ENCODE measurements at places on chromosomes 5 and 9.

DNA sequence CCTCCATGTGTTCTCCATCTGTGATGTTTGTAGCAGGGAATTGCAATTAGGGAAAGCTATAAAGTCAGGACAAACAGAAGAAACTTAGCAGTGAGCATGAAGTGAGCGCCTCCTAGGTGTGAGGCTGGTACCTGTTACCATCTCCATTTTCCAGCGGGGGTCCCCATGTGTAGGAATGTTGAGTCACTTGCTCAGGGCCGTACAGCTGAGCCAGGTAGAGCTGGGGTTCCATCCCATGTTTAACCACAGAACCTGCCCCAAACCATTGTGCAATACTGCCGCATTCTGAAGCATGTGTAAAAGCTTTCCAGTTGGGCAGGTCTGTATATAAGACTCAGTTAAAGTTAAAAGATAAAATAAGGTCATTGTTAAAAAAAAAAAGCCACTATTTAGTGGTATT lies 62.7 kb downstream of the NDFIP1 start:
- DNase-seq: no peak

DNA sequence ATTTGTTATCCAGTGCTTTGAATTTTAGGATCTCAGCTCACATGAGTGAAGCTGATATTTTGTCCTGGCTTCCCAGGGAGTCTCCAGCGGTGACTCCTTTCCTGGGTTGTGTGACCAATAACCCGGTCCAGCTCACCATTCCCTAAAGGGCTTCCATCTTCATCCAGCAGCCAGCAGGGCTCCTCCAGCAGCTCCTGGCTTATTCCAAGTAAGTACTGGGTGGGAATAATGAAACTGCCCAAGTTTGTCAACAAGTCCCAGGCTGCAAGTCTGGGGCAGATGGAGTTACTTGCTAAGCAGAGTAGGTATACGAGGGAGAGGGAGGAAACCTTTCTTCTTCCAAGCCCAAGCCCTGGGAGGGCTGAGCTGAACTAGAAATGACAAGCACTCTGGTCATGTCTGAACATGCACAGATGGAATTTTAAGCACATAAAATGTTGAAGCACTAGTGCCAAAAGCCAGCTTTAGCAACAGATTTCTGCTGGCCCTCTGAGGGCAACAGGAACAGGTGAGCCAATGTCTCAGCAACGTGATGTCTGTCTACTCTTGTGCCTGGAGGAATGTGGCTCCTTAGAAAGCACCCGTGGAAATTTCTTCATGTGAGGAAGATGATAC lies 153.7 kb upstream of the DAPK1 start:
- DNase-seq: no peak

- peak; percentile 44 for DNase-seq
Observed at GRCh38 chr9:69671879-69672595, at the start of gene APBA1. APBA1 (minus strand) TSS chr9:69672371.

DNA sequence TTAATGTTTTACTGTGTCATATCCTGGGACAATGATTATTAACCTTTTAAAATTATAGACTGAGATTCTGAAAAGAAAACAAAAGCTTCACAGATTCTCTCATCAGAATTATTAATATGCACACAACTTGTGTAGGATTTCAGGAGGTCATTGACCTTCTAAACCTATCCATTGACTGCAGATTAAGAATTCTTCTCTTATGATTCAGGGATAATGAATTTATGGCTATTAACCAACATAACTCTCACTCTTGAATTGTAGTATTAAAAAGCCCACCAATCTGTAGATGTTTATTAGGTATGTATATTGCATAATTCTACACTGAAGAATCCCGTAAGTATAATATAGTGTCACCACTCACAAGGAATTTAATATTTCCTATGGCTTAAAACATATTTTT lies 179.8 kb downstream of the PBX3 start:
- no peak for DNase-seq

- no peak for DNase-seq
Observed at GRCh38 chr5:141507387-141508091, 18.7 kb downstream of the PCDHGC5 start.

- no peak for DNase-seq
Observed at GRCh38 chr9:92328225-92328624, 2.5 kb downstream of the CENPP start.

Data from stimulated activated naive CD8-positive, alpha-beta T cell treated with anti-CD3 and anti-CD28 coated beads, Interleukin-15, Interleukin-2, amounts not matched to agents 100 U/mL and 50 U/mL, for 24 hours (primary cell).